ENCODE measurements at places on chromosomes 7 and 10. TPM values are rescaled to one million over a fixed set of nuclear protein-coding genes. Genes with fewer than 3 reads are reported as not detected.

- no peak for DNase-seq
These were observed 24.3 kb upstream of the DNAJB12 start for GRCh38 chr10:72379062-72379461.

DNA sequence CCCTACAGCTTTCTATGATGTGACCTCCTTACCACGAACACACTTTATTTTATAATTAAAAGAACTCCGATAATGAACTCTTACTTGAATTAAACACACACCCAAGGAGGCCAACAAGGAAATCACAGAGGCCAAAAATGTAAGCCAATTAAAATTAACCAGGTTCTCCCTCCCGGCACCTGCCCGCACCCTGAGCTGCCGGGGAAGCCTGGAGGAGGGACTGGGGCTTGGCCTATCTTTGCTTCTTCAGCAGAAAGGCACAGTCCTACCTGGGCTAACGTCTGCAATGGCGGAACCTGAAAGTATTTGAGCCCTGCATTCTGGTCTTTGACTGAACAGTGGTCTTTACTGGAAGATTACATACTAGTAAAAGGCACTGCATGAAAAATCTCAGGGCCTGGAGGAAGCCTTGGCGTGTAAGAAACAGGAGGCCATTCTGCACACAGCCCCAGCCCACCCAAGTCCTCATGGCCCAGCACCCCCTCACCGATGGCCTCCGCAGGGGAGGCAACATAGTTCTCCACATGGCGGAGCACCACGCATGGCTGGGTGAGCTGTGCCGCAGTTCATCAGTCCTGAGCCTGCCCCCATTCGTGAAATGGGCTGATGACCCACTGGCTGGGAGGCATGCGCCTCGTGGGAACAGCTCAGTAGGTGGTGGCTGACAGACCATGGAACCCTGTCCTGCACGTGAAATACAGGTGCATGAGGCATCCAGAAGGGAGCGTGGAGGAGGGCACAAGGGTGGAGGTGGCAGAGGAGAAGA is 173.8 kb downstream of the PARD3 start:
- DNase-seq: no peak

GRCh38 chr10:104831272-104831671 is 190.2 kb downstream of the SORCS3 start:
- DNase-seq: no peak

- DNase-seq: no peak
These were observed 36.9 kb downstream of the ELFN1 start for GRCh38 chr7:1706721-1707613.

DNA sequence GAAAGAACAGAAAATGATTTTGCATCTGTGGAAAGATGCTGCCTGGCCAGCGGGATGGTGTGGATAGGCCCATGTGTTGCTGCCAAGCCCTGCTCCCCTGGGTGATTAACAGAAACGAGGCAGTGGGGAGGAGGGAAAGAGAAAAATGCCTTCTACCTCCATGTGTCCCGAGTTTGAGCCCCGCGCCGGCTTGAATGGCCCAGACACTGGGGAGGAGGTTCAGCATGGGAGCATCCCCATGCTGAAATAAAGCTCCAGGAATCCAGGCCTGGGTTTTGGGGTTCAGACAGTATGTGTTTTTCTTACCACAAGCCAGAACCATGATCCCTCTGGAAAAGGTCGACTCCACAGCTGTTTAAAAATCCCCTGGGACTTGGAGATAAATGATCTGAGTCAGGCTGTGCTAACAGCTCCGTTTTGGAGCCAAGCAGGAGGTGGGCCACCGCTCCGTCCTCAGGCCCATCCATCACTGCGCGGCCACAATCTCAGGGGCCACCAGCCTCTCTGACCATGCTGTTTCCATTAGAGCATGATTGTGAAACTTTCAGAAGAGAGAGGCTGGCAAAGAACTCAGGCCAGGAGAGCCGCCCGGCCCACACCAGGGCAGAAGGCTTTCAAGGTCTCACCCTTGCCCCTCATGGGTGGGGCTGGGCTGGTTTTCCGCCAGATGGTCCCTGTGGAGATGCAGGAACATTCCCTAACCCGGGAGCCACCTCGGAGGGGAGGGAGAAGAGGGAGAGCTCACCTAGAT is 299.7 kb downstream of the ZEB1 start:
- DNase-seq: no peak

- DNase-seq: no peak
These were observed 33.9 kb downstream of the AKR1C8 start for GRCh38 chr10:5151076-5151475.

DNA sequence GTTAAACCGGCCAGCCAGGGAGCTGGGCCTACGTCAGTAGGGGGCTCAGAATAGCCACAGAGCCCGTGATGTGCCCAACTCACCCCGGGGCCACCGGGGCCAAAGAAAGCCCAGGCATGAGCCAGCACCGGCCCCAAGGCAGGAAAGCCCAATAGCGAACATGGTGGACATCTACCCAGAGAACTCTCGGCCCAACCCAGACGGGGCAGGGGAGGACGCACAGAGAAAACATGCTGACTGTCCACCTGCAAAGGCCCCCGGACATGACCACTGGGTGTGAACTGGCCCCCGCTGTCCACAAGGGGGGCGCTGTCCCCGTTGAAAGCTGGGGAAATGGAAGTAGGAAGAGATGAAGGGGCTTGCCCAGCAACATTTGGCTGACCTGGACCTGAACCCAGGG is 169.2 kb downstream of the PRKAG2 start:
- DNase-seq: no peak

DNA sequence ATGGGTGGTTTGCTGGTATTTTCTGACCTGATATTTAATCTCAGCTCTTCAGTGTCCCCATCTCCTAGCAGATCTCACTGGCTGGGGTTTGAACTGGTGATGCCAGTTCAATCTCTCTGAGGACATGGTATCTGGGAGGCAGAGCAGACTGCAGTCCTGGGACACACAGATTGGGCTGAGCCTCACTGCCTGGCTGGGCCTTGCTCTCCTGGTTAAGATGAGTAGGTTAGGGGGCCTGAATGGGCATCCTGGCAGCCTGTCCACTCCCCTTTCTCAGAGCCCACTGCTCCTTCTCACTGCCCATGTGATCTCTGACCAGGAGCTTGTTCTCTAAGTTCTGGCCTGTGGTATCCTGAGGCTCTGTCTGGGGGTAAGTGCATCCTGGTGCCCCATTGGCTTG is 363.4 kb downstream of the GLRX3 start:
- no peak for DNase-seq

DNA sequence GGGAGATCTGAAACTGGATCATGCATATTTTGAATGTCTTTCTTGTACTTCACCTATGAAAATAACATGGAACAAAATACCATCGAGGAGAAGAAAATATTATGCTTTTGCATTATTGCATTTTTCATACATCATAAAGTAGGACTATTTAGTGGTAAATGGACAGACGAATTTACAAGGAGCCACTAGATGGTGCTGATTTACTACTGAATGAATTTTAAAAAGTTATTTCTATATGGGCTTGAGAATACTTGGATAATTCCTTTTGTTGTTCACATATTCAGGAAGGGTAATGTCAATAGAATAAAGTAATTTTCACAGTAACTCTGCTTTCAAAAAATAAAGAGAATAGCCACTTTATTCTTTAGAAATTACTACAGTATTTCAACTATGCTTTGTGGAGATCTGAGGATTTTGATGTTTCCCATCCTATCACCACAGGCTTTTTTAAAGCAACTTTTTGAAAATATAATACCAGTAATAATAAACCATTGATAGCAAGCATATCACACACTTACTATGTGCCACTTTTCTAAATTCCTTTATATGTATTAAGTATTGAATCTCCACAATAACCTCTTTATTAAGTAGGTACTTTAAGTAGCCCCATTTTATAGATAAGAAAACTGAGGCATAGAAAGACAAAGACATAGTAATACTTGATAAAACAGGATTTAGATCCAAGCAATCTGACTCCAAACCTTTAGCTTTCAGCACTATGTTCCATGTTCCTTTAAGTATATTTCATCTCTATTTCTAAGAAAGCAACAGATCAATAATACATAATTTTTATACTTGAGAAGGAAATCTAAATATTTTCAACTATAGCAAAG is 38.6 kb downstream of the NEBL start:
- peak; percentile 15 for DNase-seq

- peak; percentile 17 for DNase-seq
These were observed 159.5 kb upstream of the ZNF32 start for GRCh38 chr10:43808136-43808535.

GRCh38 chr7:27697861-27698430 is 35.3 kb upstream of the HIBADH start:
- DNase-seq: no peak

DNA sequence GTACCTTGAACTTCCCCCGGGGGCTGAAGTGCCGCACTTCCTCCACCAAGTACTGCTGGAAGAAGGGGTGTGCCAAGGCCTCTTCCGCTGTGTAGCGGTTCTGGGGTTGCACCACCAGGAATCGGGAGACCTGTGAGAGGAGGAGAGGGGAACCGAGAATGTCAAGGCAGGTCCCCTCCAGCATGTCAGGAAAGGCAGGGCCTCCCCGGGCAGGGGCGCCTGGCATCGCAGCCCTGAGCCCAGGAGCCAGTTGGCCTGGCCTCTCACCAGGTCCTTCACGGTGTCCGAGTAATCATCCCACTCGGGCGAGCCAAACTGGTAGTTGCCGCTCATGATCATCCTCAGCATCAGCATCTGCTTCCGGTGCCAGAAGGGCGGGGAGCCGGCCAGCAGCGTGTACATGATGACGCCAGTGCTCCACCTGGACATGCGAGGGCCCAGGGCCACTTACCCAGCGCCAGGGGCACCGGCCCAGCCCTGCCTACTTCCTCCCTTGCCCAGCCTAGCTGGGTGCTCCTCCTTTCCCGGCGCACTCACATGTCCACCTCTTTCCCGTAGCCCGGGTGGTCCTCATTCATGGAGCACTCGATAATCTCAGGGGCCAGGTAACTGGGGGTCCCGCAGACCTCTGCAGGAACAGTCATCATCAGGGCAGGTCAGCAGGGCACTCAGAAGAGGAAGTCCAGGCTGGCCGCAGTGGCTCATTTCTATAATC is 11.0 kb downstream of the PHKG1 start:
- no peak for DNase-seq

GRCh38 chr10:33196377-33196706 is 138.1 kb downstream of the NRP1 start:
- no peak for DNase-seq

Gene RAB19
- 2.8 TPM for total RNA-seq

Gene EN2
- total RNA-seq: not detected

Gene SUMF2
- total RNA-seq: 136 TPM

Gene WDFY4
- total RNA-seq: 3.5 TPM

Gene RALA
- 10.2 TPM for total RNA-seq

Gene OLAH
- total RNA-seq: not detected

Gene NSUN5
- 37.4 TPM for total RNA-seq

All from natural killer cell (primary cell).